Activated CD8-positive, alpha-beta memory T cell treated with anti-CD3 and anti-CD28 coated beads for 4 hours (primary cell): ENCODE measurements at places on chromosomes 1 and 21.

- DNase-seq = no peak
These were observed 8.6 kb downstream of the HJV start for GRCh38 chr1:146012703-146013558.

GRCh38 chr1:147651466-147651865 is 18.9 kb downstream of the ACP6 start:
- DNase-seq = no peak

GRCh38 chr1:203911806-203912205 is 50.4 kb downstream of the SNRPE start:
- DNase-seq = no peak

GRCh38 chr1:230647321-230647720 is 5.0 kb downstream of the COG2 start:
- DNase-seq = no peak

- no peak for DNase-seq
These were observed 36.5 kb downstream of the NCF2 start for GRCh38 chr1:183553764-183554163.

DNA sequence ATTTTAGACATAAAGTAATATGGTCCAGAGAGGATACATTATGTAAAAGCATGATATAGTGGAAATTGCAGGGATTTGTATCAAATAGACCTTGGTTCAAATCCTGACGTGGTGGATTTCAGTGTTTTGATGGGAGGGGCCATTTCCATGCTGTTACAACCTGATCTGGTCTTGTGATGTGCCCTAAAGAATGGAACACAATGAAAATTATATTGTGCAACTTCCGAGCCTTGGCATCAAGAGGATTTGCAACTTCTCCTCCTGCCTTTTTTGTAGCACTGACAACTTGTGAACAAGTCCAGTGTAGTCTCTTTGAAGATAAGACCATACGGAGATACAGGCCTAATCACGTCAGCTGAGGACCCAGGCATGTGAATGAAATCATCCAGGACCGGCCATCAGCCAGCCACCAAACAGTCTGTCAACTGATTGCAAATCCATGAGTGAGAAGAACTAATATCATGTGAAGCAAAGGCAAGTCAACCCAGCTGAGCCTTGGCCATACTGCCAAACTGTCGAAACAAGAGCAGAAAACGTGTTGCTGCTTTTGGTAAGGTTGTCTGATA is 412.1 kb downstream of the DPYD start:
- no peak for DNase-seq

DNA sequence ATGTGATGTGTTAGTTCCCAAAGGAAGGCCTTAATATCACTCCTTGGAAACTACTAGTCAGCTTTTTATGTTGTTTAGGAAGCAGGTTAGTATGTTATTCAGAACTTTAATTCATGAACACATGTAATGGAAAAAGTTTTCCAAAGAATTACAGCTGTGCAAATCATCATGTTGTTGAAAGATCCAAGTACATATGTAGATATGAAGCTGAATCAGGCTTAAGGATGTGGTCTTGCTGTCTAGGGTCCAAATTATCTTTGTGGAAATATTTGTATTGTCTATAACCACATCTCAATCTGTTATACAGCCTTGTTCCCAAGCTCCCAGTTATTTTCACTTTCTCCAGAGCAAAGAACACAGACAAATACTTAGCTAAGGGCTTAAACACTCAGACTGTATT is 231.6 kb downstream of the TPR start:
- DNase-seq = no peak

DNA sequence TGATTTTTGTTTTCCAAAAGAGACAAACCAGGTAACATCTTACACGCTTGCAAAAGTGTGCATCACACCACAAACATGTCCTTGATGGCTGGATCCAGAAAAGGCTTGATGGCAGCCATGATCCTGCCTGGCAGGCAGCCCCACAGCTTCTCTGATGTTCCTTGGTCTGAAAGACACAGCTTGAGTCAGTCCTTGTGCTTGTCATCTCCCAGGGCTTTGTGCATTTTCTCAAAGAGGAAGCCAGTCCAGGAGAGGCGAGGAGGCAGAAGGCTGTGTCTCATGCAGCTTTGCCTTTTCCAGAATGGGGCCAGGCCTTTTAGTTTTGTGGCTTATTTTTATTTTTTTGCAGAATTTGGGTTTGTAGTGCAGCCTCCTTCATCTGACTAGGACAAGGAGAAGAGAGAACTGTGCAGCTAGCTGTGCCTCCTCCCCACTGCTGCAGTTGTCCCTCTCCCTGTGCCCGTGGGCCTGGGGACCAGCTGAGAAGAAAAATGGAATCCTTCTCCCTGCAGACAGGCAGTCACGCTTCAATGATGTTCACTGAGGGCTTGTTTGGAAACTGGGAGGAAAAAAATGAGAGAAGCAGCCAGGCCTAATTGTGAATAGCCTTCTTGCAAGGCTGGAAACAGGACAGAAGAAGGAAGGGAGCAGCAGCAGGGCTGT is 7.4 kb downstream of the FNDC5 start:
- DNase-seq = no peak

DNA sequence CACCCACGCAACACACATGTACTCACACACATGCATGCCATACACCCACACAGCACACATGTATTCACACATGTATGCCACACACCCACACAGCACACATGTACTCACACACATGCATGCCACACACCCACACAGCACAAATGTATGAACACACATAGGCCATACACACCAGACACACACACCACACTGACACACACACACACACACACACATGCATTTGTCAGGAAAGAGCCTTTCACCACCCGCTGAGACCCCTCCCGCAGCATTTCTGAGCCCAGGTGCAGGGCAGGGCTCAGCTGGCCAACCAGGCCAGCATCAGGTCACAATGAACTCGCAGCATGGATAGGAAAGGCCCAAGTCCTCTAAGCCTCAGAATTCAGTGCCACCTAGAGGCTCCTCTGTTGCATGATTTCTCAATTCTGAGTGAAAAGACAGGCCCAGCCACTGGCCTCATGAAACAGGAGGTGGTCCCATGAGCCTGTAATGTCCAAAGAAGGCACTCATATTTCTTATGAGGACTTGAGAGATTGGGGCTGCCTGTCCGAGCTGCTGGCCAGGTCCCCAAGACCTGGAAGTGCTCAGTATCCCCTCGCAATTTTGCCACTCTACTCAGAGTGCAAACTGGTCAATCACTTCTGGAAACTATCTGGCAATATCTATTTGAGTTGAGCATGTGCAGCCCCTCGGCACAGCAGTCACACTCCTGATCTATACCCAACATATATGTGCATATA is 57.3 kb downstream of the PSMG1 start:
- DNase-seq = no peak

DNA sequence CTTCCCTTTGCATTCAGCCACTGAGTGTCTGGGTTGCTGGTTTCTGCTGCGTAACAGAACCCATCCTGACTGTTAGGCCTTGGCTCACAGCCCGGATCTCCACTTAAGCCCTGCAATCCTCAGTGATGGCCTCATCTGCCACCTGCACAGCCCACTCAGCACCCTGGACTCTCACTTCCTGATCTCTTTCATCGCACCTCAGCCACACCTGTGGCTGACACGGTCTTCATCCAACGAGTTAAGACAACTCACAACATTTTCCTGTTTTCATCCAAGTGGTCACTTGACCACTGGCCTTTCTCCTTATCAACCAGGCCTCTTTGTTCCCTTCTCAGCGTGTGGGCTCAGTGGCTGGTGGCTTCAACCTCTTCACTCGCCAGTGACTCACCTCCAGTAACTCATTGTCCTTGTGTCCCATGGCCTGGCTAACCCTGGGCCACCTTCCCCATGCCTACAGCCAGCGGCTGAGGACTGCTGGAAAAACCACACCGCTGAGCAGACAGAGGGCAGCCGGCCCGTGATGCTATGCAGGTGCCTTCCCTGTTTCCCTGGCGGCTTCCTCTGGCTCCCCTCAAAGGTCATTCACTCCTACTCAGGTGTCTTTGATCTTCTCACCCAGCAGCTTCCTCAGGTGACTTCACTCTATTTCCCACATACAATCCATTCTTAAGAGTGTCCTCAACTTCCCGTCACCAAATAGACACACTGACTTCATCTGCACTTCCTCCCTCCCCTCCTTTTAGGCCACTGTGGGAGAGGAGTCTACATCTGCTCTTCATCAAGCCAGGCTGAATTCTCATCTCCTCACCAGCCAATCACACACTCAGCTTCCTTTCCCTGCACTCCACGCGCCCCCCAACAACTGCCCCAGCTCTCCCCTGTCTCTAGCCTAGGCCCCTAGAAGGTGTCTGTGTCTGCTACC is 19.9 kb upstream of the EDN2 start:
- no peak for DNase-seq

DNA sequence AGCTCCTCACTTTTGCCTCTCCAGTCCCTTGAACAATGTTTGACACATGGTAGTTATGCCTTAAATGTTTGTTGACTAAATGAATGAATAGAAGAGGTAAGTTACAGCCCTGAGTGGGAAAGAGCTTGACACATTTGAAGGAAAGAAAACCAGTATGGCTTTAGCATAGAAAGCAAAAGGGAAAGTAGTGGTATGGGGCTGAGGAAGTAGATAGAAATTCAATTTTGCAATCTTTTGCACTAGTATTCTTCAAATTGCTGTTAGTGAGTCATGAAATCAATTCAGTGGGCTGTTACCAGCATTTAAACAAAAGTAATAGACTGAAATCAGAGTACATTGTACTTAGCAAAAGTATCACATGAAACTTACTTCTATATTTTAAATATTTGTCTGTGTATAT is 21.1 kb downstream of the PLA2G4A start:
- no peak for DNase-seq

DNA sequence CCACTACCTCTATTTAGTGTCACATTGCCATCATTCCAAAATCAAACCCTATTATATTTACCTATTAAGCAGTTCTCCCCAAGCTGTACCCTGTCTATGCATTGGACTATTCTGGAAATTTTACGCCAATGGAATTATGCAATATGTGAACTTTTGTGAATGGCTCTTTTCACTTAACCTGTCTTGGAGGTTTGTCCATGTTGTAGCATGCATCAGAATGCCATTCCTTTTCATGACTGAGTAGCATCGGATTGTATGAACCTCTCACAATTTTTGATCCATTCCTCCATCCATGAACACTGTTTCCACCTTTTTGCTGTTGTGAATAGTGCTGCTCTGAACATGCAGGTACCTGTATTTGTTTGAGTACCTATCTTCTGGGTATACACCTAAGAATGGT is 33.7 kb downstream of the FAM163A start:
- DNase-seq = no peak

- no peak for DNase-seq
These were observed 1.9 kb downstream of the YBX1 start for GRCh38 chr1:42684139-42684538.

- DNase-seq = no peak
These were observed 128.8 kb upstream of the RAVER2 start for GRCh38 chr1:64616039-64616438.

DNA sequence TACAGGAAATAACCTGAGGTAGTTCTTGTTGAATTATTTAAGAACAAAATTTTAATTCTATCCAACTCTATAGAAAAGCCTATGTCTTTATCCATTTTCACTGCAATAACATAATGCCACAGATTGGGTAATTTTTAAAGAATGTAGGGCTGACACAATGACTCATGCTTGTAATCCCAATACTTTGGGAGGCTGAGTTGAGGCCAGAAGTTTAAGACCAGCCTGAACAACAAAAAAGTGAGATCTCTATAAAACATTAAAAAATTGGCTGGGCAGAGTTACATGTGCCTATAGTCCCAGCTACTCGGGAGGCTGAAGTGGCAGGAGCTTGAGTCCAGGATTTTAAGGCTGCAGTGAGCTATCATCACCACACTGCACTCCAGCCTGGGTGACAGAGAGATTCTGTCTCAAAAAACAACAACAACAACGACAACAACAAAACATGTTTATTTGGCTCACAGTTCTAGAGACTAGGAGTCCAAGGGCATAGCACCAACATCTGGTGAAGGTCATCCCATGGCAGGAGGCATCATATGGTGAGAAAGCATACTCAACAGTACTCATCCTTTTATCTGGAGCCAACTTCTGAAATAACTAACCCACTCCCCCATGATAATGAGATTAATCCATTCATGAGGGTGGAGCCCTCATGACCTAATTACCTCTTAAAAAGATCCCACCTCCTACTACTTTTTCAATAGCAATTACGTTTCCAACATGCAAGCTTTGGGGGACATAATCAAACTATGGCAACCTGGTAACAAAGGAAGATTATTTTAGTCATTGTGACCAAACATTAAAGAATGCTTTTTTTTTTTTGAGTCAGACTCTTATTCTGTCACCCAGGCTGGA is 59.6 kb downstream of the ABL2 start:
- DNase-seq = no peak

GRCh38 chr1:119838236-119838635 is 27.0 kb upstream of the REG4 start:
- DNase-seq = no peak

DNA sequence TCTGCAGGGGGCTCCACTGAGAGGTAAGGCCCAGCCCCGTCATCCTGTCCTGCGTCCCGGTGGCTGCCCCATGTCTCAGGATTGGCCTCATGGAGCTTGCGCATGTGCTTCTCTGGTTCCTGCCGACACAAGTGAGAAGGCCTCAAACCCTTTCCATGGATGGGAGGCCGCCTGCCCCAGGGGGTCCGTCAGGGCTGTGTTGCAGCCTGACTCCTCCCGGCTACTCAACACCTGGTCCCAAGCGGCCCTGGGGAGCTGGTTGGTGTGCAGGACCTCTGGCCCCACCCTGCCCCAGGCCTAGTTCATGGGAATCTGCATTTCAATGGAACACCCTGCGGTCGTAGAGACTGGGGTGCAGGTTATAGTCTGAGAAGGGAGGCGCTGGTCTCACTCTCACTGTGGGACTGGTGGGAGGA is 21.1 kb upstream of the PDE9A start:
- no peak for DNase-seq

DNA sequence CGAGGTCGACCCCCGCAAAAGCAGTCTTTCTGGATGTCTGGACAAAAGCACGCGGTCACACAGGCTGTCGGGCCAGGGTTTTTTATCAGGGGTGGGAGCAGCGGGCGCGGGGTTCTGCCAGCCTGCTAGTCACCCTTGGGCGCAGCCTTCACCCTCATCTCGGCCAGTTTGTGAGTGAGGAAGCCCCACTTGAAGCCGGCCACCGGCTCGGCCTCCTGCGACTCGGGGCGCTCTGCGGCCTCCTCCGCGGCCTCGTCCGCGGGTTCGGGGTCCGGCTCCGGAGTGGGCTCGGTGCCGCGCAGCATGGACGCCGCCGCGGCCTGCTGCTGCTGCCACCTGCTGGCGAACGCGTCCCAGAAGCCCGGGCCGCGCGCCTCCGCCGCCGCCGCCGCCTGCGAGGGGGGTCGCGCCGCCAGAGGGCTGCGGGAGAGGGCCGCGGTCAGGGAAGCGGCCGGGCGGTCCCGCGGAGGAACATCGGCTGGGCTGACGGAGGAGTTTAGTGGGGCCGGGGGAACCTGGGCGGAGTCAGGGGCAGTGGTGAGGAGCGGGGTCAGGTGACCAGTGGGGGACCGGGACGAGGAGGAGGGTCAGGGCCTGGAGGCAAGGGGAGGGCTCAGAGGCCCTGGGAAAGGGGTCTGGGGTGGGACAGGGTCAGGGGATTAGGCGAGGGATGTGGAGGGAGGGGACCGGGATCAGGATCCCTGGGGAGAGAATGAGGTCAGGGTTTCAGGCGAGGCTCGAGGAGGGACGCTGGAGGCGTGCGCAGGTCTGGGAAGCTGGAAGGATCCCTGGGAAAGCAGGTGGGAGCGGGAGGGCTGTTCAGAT is 4.5 kb downstream of the C1orf232 start:
- no peak for DNase-seq

GRCh38 chr21:45417256-45417950 is 12.4 kb downstream of the COL18A1 start:
- no peak for DNase-seq

GRCh38 chr1:209600541-209600940 is 17.0 kb downstream of the CAMK1G start:
- no peak for DNase-seq
